ENCODE measurements at places on chromosomes 7 and 10. TPM values are rescaled to one million over a fixed set of nuclear protein-coding genes. Genes with fewer than 3 reads are reported as not detected.

DNA sequence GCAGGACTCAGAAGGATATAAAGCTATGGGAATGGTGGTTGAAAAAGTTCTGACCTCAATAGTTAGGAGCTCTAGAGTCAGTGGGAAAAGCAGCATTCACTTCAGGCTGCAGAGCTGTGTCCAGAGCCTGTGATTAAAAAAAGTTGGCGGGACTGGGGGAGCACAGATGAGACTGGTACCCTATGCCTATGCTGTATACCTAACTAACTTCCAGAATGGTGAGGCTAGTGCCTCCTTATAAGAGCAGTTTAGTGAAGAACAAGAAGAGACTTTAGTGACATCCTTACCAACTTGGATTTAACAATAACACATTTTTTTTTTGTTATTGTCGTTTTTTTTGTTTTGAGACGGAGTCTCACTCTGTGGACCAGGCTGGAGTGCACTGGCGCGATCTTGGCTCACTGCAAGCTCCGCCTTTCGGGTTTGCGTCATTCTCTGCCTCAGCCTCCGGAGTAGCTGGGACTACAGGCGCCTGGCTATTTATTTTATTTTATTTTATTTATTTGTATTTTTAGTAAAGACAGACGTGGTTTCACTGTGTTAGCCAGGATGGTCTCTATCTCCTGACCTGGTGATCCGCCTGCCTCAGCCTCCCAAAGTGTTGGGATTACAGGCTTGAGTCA is 6.6 kb upstream of the ZNF282 start:
- no peak for DNase-seq

- DNase-seq: no peak
Measured at GRCh38 chr10:18498998-18499397, 152.4 kb downstream of the NSUN6 start.

The NPC1L1 gene
- 0.19 TPM for total RNA-seq

The LIPN gene
- total RNA-seq: not detected

- DNase-seq: no peak
Measured at GRCh38 chr10:75493464-75493863, 62.0 kb downstream of the LRMDA start.

- no peak for DNase-seq
Measured at GRCh38 chr10:26408858-26409494, 29.2 kb upstream of the APBB1IP start.
